NAMALWA (cell line): ENCODE measurements at places on chromosomes 1 and 21.

GRCh38 chr1:154746622-154747299 lies 123.3 kb downstream of the KCNN3 start:
- DNase-seq, result no peak

DNA sequence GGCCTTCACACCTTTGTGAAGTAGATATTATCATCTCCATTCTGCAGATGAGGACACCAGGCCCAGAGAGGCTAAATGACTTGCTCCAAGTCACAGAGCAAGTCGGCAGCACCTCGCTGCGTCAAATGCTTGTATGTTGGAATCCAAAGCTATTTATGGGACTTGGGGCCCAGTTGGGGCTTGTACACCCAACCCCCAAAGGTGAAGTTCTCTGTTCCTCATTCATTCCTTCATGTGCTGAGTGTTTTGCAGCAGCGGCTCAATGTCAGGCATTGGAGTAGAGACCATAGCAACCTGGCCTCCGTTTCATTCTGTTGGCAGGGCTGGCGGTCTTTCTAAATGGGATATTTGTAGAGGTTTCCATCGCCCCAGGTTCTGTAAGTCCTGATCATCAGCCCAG lies 113.4 kb upstream of the SLC25A33 start:
- DNase-seq, result peak; percentile 80

DNA sequence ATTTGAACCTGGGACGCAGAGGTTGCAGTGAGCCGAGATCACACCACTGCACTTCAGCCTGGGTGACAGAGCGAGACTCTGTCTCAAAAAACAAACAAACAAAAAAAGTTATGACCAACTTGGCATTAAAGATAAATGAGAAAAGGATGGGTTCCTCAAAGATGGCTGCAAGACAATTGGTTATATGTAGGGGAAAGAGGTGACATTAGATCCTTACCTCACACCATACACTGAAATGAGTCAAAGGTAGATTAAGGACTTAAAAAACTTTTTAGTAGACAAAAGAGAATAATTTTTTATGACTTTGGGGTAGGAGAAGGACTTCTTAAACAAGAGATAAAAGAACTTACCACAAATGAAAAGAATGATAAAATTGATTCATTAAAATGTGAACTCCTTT lies 74.5 kb downstream of the SYF2 start:
- DNase-seq, result no peak

DNA sequence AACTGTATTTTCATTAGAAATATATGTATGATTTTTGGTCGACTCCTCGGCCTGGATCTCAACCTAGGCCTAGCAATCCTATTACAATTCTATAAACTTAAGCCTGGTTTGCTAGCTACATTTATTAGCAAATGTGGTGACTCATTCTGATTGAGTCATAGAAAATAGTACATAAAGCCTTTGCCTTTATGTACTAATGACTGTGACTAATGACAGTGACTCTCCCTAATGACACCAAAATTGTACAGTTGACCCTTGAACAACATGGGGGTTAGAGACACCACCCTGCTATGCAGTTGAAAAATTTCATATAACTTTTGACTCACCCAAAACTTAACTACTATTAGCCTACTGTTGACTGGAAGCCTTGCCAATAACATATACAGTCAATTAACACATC lies 78.9 kb downstream of the CLEC20A start:
- no peak for DNase-seq

GRCh38 chr21:31310750-31311149 lies 33.3 kb downstream of the TIAM1 start:
- no peak for DNase-seq
